ENCODE measurements at places on chromosomes 11 and 22.

DNA sequence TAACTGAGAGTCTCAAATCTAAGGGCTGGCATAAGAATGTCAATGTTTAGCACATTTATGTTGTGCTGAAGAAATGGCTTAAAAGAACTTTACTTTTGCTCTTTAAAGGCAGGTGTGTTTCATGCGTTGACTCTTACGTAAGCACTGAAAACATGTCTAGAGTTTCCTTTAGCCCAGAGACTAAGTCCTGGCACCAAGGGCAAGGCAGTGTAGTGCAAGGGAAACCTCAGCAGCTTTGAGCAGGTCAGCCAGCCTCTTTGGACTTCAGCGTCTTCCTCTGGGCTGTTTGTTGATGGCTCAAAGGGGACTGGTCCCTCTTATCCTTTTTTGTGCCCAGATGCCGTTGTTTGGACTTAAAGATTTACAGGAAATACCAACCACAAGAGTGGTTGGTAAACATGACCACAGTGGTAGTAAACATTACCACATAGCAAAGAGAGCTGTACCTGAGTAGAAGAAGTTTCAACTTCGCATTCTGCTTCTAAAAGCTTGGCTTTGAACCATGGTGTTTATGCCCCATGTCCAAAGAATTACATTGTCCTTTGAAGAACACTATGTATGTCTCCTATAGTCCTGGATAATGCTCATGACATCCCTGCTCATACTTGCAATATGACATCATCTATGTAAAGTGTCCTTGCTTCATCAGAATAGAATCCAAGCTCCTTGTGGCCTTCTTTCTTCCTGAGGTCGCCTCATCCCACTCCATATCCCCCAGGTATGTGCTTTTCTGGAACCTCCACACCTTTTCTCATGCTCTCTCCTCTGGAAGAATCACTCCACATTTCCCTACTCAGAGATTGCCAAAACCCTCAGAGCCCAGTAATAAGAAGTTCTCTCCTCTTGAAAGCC lies 23.5 kb downstream of the TENM4 start:
- no peak for DNase-seq

- no peak for DNase-seq
Measured at GRCh38 chr22:46081036-46081830, 69.1 kb upstream of the PPARA start.

GRCh38 chr11:129387434-129387833 lies 11.8 kb downstream of the BARX2 start:
- DNase-seq: no peak

DNA sequence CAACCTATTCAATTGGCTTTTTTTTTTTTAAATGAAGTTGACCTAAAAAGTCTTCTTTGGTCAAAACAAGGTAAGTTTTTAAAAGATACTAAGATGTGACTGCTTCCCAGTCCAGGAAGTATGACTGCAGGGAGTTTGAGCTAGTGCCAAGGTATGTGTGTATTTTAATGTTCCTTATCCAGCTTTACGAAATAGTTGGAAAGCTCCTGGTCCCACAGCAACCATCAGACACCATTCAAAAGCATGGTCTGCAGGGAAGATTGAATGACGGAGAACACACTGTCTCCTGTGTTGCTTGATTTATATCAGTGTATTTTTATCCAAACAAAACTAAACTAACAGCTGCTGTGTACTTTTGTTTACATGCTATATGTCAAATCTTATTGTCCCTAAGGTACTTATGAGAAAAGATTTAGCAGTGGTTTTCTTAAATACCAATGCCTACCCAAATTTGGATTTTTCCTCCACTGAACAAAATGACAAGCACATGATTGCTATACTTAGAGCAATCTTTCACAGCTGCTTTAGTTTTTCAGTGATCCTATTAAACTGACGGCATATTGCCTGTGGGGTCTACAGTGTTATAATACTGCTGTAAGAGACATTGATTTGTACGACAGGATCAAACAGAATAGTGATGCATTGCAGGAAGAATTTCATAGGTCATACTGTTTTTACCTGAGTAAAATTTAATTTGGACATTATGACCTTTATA lies 122.9 kb downstream of the DCDC1 start:
- DNase-seq: no peak

GRCh38 chr11:73317373-73317772 lies 9.3 kb downstream of the ARHGEF17 start:
- no peak for DNase-seq

GRCh38 chr11:73295241-73295995 lies 12.7 kb upstream of the ARHGEF17 start:
- peak; percentile 61 for DNase-seq

- no peak for DNase-seq
Measured at GRCh38 chr22:21855676-21856075, 11.8 kb downstream of the MAPK1 start.

Measured in stimulated activated CD8-positive, alpha-beta memory T cell treated with anti-CD3 and anti-CD28 coated beads, Interleukin-7, amount 100 ng/mL, for 1 hour (primary cell).